Stimulated activated CD8-positive, alpha-beta memory T cell treated with anti-CD3 and anti-CD28 coated beads, Interleukin-2, amount 100 ng/mL, for 1 hour (primary cell): ENCODE measurements at places on chromosomes 13 and 19.

DNA sequence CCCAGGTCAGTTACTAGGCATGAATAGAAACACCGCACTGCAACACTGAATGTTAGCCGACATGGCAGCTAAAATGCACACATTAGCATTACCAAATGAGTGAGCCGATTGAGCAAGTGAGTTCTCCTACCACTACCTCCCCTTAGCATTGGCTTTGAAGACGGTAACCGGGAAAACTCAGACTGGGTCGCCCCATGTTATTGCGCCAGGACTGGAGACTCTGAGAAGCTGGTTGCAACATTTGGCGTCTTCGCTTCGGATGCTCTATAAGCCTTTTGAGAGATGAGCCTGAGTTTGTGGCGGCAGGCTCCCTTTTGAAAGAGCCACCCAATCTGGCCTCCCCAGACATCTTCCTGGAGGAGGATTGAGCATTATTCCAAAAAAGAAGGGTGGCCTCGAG is 68.5 kb upstream of the POMP start:
- no peak for DNase-seq

- DNase-seq = no peak
Observed at GRCh38 chr13:30968846-30969245, 36.4 kb downstream of the TEX26 start.

DNA sequence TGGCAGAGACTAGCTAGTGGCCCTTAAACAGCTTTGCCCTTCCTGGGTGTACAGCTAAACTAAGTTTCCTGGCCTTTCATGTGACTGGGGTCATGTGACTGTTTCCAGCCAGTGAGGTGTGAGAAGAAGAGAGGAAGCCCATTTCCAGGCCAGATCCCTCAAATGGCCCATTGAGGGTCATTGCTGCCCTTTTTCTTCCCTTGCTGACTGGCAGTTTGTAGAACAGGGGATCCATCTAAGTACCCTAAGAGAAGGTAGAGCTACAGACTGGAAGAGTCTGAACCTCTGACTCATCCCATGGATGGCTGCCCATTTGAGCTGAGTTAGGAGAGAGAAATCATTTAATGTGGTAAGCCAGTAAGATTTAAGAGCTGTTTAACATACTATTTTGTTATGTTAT is 2.8 kb downstream of the SWSAP1 start:
- DNase-seq = no peak

GRCh38 chr19:55071129-55071502 is 4.6 kb upstream of the EPS8L1 start:
- DNase-seq = no peak

GRCh38 chr19:54477650-54478049 is 4.6 kb upstream of the CDC42EP5 start:
- DNase-seq = no peak
